ENCODE measurements at places on chromosomes 11 and 22.

DNA sequence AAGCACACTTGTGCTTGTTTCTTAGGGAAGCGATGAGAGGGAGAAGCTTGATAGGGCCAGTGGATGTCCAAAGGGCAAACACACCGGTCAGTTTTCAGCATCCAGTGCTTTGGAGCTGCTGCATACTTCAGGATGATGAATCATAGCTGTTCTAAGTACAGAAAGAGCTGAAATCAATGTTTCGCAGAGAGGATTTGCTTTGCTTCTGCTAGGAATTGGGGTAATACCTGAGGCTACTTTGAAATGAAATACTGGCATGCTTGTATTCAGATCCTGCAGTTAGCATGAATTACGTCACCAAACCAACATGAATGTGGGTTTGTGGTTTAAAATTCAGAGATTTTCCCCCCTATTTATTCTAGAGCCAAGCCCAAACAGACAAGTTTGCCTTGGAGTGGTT lies 41.7 kb upstream of the SC5D start:
- no peak for DNase-seq

GRCh38 chr11:57402188-57403002 lies 11.9 kb upstream of the PRG2 start:
- peak; percentile 94 for DNase-seq

GRCh38 chr11:69828276-69828970 lies 9.2 kb upstream of the FGF3 start:
- DNase-seq, result no peak

DNA sequence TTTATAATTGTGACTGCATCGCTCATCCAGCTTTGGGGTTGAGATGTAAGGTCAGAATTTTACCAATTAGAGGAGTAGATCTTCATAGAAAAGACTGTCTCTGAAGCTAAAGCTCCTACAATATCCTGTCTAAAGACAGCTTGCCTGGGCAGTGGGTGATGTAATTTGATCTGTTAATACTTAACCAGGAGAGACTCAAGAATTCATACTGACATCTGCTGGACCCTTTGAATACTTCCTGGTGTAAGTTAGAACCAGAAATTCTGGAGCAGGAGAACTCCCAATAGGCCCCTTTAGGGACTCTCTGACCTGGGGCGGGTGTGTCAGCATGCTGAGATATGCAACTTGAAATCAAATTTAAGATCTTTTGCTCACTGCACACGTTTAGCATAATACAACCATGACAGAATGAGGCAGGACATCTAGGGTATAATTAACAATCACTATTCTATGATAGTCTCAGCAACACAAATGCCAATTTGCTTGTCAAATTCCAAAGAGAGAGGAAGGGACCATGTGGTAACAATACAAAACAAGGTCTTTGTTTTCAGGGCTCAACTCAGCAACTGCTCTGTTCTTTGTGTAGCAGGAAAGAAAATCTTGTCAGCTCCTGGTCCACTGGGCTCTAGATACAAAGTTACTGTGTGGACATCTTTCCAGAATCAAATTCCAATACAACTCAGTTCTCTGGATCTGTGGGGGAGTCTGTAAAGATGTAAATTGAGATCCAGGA lies 143.9 kb downstream of the INSC start:
- peak; percentile 76 for DNase-seq

- peak; percentile 88 for DNase-seq
Observed at GRCh38 chr11:1564535-1565172, 7.4 kb downstream of the DUSP8 start.

GRCh38 chr11:11432621-11433319 lies 79.7 kb upstream of the CSNK2A3 start:
- DNase-seq, result no peak

DNA sequence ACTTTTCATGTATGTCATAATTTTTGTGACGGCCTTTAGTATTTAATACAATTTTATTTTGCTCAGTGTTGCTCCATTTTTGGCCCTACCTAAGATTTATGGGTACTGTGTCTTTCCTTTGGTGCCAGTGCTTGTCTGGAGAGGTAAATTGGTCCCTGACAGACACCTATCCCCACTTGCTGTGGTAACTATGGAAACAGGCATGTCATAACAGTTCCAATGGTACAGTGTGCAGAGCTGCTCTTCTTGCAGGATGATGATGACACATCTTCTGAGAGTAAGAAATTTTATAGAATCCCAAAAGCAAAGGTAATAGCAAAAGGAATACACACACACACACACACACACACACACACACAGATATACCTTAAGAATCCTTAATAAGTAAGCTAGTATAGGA lies 118.5 kb downstream of the ELP4 start:
- no peak for DNase-seq

GRCh38 chr22:46078241-46079092 lies 71.9 kb upstream of the PPARA start:
- DNase-seq, result no peak

- DNase-seq, result no peak
Observed at GRCh38 chr11:4090258-4090657, 4.3 kb upstream of the RRM1 start.

GRCh38 chr11:109734566-109734965 lies 312.6 kb downstream of the C11orf87 start:
- DNase-seq, result no peak

DNA sequence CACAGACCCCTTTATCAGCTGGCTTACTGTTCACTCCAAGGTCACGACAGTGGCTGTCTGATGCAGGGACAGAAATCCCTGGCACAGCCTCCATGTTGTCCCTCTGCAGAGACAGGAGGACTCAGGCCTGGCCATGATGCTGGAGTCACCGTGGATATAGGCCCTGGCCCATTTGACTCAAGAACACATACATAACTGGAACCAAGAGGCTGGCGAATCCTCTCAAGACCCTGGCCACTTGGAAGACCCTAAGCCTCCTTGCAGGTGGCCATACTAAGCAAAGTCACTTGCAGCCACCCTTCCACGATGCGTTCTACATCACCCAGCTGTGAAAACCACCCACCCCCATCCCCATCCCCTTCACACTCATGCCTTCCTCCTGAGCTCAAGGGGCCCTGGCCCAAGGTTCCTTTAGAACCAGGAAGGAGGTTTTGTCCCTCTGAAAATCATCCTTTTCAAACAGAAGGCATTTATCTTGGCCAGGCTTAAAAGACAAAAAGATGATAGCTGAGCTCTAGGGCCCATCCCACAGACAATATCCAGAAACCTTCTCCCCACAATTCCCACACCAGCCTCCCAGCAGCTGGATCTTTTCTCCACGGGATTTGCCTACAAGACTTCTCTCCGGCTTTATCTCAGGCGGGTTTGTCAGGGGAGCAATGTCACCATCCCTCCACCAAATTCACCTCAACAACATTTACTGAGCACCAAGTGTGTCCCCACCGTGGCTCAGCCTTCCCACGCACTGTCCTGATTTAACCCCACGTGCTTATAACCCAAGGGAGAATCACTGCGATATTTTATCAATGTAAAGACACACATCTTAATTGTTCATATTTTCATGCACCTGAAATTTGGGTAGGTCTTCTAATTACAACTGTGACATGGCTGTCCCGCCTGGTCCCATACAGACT lies 123.4 kb upstream of the SERPIND1 start:
- DNase-seq, result no peak

DNA sequence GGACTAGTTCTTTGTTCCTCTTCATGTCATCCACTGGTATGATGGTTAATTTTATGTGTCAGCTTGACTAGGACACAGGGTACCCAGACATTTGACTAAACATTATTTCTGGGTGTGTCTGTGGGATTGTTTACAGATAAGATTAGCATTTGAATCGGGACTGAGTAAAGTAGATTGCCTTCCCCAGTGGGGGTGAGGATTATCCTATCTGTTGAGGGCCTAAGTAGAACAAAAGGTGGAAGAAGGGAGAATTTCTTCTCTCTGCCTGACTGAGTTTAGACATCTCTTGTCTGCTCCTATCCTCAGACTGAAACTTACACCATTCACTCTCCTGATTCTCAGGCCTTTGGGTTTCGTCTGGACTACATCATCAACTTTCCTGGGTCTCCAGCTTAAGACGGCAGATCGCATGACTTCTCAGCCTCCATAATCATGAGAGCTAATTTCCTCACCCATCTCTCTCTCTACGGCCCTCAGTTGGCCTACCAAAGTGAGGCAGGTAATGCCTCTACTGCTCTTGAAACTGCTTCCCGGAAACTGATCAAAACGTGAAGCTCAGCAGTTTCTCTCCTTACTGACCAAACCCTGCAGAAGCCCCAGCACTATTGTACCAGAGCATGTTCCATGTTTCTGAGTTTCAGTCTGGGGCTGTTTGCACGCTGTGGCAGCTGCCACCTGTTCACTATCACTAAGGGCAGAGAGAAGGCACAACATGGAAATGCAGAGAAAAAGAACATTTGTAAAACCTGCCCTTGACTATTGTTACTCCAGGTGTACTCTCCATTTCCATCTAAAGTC lies 95.4 kb downstream of the NXPE2 start:
- peak; percentile 77 for DNase-seq

GRCh38 chr11:108984523-108984922 lies 319.7 kb downstream of the DDX10 start:
- DNase-seq, result no peak

DNA sequence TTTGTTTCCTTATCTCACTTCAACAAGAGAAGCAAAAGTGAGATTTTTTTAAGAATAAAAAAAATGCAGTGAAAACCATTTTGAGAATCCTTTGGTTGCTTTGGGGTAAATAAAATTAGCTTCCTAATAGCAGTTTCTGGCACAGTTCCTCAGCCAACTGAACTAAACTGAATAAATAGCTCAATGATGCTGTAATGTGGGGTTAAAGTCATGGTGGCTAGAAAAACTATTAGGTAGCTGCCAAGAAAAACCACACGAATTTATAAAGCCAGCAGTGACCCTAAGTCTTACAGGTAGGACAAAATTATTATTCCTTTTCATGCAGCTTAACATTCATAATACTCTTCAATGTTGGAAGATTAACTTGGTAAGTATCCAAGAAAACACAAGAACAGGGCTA lies 142.4 kb downstream of the APIP start:
- no peak for DNase-seq

DNA sequence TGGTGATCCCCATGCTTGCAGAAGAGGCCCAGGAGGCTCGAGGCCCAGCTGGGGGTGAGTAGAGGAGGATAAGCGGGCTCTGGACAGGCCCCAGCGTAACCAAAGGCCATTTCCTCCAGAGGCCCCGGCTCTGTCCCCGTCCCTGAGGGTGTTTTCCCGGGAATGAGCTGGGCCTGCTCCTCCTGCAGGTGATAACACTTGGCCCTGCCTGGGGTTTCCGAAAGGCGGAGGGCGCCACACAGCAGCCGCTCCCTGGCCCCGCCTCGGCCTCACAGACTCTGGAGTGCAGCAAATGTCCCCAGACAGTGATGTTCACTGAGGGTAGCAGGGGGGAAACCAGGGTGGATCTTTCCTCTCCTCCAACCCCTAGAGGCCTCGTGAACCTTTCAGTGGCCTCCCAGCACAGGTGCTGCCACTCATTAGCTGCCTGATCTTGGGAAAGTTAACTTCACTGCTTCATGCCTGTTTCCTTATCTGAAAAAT lies 10.5 kb upstream of the MGAT3 start:
- DNase-seq, result peak; percentile 69

DNA sequence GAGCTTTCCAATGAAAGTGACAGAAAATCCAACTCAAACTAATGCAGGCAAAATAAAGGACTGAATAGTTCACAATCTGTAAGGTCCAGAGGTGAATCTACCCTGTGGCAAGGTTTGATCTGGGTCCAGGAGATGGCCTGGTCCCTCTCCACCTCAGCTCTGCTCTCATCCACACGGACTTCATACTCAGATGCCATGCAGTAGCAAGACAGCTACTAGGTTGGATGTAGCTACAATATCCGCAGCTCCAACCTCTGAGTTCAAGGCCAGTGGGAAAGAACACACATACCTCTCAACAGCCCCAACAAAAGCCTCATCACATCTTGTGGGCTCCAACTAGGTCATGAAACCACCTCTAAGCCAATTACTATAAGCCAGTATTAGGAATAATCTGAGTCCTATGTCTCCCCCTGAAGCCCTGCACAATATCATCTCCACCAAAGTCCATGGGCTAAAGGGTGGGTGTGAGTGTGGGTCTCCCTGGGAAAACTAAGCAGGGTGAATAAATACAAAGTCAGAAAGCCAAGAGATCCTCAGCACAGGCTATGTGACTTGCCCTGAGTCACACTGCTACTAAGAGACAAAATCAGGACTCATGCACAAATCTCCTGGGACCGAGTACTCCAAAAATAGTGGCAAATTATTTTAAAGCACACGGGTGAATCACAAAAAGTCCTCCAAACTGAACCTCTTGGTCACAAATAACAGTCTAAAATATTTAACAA lies 78.8 kb downstream of the LARGE1 start:
- DNase-seq, result no peak

DNA sequence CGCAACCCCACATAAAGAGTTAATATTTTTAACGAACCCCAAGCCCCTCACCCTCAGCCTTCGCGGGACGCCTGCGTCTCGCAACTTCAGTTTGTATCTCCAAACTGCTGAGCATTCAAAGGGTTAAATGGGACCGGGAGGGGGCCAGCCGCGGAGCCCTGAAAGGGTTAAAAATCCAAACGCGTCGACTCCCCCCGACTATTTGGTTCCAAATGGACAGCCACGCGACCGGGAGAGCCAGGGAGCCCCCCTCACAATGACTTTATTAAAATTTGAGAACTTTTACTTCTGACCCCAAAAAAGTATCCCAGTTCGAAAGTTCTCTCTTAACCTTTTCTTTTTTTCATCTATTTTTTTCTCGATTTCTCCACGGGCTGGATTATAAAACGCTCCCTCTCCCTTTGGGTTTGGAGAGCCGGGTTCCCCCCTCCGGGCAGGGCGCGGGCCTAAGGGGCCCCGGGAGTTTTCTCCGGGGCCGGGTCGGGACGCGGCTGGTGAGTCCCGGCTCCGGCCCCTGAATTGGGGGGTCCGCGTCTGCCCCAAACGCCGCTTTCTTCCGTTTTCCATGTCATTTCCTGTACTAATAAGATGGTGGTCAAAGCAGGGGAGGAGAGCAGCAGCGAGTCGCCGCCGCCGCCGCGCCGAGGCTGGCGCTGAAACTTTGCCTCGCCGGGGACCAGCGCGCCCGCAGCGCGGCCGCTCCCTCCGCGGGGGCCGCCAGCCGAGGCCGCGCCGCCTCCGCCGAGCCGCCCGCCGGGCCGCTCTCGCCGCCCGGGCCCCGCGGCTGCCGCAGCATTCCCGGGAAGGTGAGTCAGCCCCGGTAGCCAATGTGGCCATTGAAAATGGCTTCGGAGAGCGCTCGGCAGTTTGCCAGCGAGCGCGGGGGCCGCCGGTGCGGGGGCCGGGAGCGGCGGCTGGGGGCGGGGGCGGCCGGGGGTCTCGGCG lies at the start of gene PRDM11:
Gene PRDM11 (plus strand): TSS at position 568 of the 945 bp plus-strand sequence. CDS start 35,128 bp downstream, outside the sequence.
- peak; percentile 65 for DNase-seq

DNA sequence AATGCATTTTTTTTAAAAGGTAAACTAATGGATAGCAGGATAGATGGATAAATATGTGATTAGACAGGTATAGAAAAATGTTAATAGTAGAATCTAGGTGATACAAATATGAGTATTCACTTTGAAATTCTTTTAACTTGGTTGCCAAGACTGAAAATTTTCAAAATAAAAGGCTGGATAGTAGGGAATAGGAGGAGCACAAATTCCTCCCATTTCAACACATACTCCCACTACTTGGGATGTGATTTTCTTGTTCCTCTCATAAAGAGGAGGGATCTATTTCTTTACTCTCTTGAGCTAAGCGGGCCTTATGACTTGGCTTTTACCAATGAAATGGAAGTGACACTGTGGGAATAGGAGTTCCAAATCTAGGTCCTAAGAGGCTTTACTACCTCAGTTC lies 35.9 kb downstream of the PIK3C2A start:
- DNase-seq, result peak; percentile 20

GRCh38 chr11:5738431-5738830 lies 2.2 kb downstream of the OR56B1 start:
- no peak for DNase-seq

GRCh38 chr11:11163236-11163635 lies 189.8 kb downstream of the CSNK2A3 start:
- DNase-seq, result peak; percentile 63

- peak; percentile 72 for DNase-seq
Observed at GRCh38 chr11:35477901-35478300, 47.5 kb downstream of the PAMR1 start.

Measured in mesendoderm (in vitro differentiated cells).